CD8-positive, alpha-beta memory T cell (primary cell): ENCODE measurements at places on chromosomes 4 and X. TPM values are rescaled to one million over a fixed set of nuclear protein-coding genes. Genes with fewer than 3 reads are reported as not detected.

TMPRSS11D gene
- not detected for total RNA-seq

IGSF1 gene
- not detected for total RNA-seq

RHOXF2 gene
- not detected for total RNA-seq

SFRP2 gene
- 0.11 TPM for total RNA-seq

NUDT10 gene
- 0.92 TPM for total RNA-seq

NCAPG gene
- total RNA-seq = 52.1 TPM

RWDD4 gene
- 28.4 TPM for total RNA-seq

BMP2K gene
- 20.7 TPM for total RNA-seq

DCHS2 gene
- total RNA-seq = not detected

SSX4B gene
- total RNA-seq = not detected

TEX13C gene
- not detected for total RNA-seq

ZNF81 gene
- 7.9 TPM for total RNA-seq

PDZD11 gene
- total RNA-seq = 26.4 TPM

ART3 gene
- not detected for total RNA-seq

NR3C2 gene
- total RNA-seq = 5.7 TPM

ADH1B gene
- not detected for total RNA-seq

IGFBP7 gene
- total RNA-seq = not detected

SMARCA1 gene
- 0.11 TPM for total RNA-seq

PIGA gene
- 23.8 TPM for total RNA-seq

UBE2D3 gene
- 436 TPM for total RNA-seq

HPGD gene
- total RNA-seq = 1.6 TPM

MMRN1 gene
- not detected for total RNA-seq

CYP4V2 gene
- total RNA-seq = 11.8 TPM

MAP7D2 gene
- 0.28 TPM for total RNA-seq

PDE5A gene
- 0.20 TPM for total RNA-seq

GCNA gene
- 3.9 TPM for total RNA-seq

HOPX gene
- 171 TPM for total RNA-seq

UCP1 gene
- not detected for total RNA-seq

HERC5 gene
- total RNA-seq = 7.0 TPM

FAM47E gene
- not detected for total RNA-seq

MSL3 gene
- total RNA-seq = 37.5 TPM

MGARP gene
- total RNA-seq = not detected

TGIF2LX gene
- total RNA-seq = not detected

AMOT gene
- total RNA-seq = 1.5 TPM

EFHC2 gene
- total RNA-seq = 0.18 TPM

EGFL6 gene
- 0.58 TPM for total RNA-seq

XK gene
- total RNA-seq = 0.27 TPM

FRG1 gene
- 64.3 TPM for total RNA-seq

CCKAR gene
- total RNA-seq = not detected

MED12 gene
- 49.3 TPM for total RNA-seq

HGFAC gene
- not detected for total RNA-seq

CHM gene
- total RNA-seq = 13.2 TPM

CTAG1B gene
- not detected for total RNA-seq

FREM3 gene
- not detected for total RNA-seq

SGMS2 gene
- 0.61 TPM for total RNA-seq

ADGRG4 gene
- not detected for total RNA-seq

RBM46 gene
- total RNA-seq = not detected

C1QTNF7 gene
- total RNA-seq = not detected

PAGE2B gene
- not detected for total RNA-seq

AGTR2 gene
- not detected for total RNA-seq

RNF212 gene
- 1.2 TPM for total RNA-seq
